ENCODE measurements at places on chromosomes 16 and 17. TPM values are rescaled to one million over a fixed set of nuclear protein-coding genes. Genes with fewer than 3 reads are reported as not detected.

- no peak overlapping the region for H3K27ac ChIP-seq
- H3K36me3 ChIP-seq: peaks cover 4% of the 10 kb centered on the region
- no peaks in the 10 kb centered on the region for H3K27me3 ChIP-seq
- H3K4me1 ChIP-seq: no peaks in the 10 kb centered on the region
Observed at GRCh38 chr17:2364763-2365116, 27.4 kb downstream of the SGSM2 start.

- H3K27me3 ChIP-seq: peaks cover 13% of the 10 kb centered on the region
- H3K36me3 ChIP-seq: no peaks in the 10 kb centered on the region
- no peaks in the 10 kb centered on the region for H3K4me1 ChIP-seq
- DNase-seq: no peak
Observed at GRCh38 chr17:8345951-8346665, 6.5 kb downstream of the ODF4 start.

The MT1E gene
- total RNA-seq: 23.3 TPM

DNA sequence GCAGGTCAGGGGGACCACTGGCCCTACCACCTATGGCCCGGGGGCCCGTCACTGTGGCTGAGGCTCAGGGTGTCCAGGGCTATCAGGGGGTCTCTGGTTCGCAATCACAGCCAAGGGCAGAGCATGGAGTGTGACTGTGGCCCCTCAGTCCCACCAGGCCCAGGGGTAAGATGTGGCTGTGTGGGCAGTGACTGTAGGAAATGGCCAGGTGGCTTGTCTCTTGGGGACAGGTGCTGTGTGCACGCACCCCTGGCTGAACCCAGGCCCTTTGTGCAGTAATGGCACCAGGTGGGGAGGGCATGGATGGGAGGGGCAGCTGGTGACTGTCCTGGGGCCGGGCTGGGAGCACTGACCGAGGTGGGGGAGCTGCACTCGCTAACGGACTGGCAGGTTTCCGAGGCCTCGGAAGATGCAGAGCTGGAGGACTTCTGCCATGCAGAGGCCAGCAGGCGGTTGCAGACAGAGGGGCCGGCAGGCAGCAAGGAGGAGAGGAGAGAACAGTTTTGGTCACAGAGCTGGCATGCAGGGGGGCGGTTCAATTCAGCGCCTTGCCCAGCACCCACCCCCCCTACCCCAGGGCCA lies 18.8 kb downstream of the IL34 start:
- no peak overlapping the region for H3K4me3 ChIP-seq
- H3K36me3 ChIP-seq: peaks cover 12% of the 10 kb centered on the region
- DNase-seq: no peak

DNA sequence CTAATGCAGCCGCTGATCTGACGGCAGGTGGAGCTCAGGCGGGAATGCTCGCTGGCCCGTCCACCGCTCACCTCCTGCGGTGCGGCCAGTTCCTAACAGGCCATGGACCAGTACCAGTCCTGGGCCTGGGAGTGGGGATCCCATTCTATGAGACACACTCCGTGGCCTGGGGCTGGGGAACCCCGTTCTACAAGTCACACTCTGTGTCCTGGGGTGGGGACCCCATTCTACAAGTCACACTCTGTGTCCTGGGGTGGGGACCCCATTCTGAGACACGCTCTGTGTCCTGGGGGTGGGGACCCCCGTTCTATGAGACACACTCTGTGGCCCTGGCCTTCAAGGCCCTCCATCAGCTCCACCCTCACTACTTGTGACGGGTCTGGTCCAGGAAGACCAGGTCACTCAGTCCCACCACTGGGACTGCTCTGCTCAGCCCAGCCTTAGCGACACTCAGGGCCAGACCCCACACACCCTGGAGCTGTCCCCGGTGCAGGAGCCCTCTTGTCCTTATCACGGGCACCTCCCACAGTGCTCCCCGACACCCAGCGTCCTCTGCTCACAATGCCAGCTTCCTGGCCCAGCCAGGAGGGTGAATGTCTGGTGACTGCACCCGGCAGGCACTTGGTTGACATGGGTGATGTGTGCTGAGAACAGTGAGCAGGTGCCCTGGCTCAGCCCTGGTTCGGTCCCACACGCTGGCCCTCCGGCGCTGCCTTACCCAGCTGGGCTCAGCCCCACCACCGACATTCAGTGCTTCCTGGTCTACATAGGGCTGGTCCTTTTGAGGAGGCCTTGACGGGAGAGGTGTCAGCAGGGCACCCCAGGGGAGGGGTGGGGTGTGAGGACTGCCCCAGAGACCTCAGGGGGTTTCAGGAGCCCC lies 89.1 kb downstream of the TBC1D16 start:
- peaks cover 1% of the 10 kb centered on the region for H3K36me3 ChIP-seq
- H3K4me1 ChIP-seq: peaks cover 9% of the 10 kb centered on the region
- H3K4me3 ChIP-seq: no peak overlapping the region

The CD300E gene
- not detected for total RNA-seq

DNA sequence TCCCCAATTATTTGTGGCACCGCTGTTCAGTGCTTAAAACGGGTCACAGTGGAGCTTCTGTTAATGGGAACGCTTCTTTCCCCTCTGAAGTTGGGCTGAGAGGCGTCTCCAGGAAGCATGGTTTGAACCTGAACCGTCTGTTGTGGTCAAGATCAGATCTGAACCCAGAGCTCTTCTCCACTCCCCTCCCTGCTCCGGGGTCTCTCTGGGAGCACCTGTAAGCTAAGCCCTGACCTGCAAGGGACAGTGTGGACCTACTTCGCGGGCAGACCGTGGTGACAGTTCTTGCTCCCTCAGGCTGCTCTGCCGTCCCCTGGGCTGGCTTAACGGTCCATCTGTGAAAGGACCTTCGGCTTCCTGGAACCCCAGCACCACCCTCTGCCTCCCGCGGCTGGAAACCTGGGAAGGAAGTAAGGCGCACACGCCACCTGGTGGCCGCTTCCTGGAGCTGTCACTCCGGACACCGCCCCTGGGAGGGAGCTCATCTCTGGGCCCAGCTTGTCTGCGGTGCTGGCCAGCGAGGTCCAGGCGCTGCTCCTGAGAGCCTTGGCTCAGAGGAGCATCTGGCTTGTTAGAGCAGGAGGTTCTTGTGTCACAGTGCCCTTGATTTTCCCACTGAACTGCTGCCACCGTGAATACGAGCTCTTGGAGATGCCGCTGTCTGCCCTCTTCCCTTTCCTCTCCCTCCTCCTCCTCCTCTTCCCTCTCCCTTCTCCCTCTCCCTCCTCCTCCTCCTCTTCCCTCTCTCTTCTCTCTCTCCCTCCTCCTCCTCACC lies 518.5 kb upstream of the EEF2KMT start:
- H3K4me3 ChIP-seq: no peak overlapping the region
- peaks cover 20% of the 10 kb centered on the region for H3K27me3 ChIP-seq
- no peak overlapping the region for H3K27ac ChIP-seq

GRCh38 chr16:72837846-72838585 lies 209.9 kb downstream of the ZFHX3 start:
- no peak for DNase-seq
- H3K4me1 ChIP-seq: no peaks in the 10 kb centered on the region
- no peaks in the 10 kb centered on the region for H3K36me3 ChIP-seq
- no peak overlapping the region for H3K27ac ChIP-seq
- H3K4me3 ChIP-seq: no peak overlapping the region

The TSNAXIP1 gene
- total RNA-seq: 0.47 TPM

- H3K4me3 ChIP-seq: no peak overlapping the region
- no peak for DNase-seq
- H3K27me3 ChIP-seq: no peaks in the 10 kb centered on the region
- no peak overlapping the region for H3K27ac ChIP-seq
Observed at GRCh38 chr17:31100840-31101459, 6.2 kb downstream of the NF1 start.

DNA sequence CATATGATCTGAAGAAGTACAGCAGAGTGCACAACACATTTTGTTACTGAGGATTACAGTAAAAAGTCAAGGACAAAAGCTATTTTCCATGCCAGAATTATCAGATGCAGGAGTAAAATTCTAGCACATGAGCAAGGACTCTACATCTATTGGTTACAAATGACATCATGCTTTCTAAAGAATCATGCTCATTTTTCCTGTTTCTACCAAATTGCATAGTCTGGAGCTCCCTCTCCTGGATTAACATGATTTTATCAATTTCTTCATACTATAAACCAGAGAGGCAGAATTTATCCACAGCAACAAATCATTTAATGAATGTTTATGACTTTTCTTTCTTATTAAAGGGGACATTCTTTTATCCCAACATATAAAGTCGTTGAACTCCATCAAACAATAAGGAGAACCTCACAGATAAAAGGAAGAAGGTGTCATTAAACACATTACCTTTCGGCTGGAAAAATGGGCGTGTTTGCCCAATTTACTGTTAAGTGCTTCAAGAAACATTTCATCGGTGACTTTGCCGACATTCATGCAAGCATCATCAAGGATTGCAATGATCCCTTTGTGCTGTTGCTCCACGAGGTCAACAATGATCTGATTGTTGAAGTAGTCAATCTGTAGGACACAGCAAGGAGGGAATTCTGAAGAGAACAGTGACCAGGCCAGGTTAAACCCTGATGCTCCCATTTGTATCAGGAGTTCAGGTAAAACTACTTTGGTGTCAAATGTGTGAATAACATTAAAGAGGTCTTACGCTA lies 121.7 kb downstream of the MYO1D start:
- H3K36me3 ChIP-seq: no peaks in the 10 kb centered on the region
- no peak overlapping the region for H3K27ac ChIP-seq
- H3K4me1 ChIP-seq: peaks cover 15% of the 10 kb centered on the region
- H3K4me3 ChIP-seq: no peak overlapping the region

The USB1 gene
- total RNA-seq: 37.5 TPM

GRCh38 chr16:49937886-49938285 lies 82.0 kb upstream of the ZNF423 start:
- no peak overlapping the region for H3K4me3 ChIP-seq
- no peaks in the 10 kb centered on the region for H3K36me3 ChIP-seq
- no peak overlapping the region for H3K27ac ChIP-seq
- no peaks in the 10 kb centered on the region for H3K4me1 ChIP-seq
- no peak for DNase-seq
- H3K27me3 ChIP-seq: peaks cover 5% of the 10 kb centered on the region

The CXCL16 gene
- 2.5 TPM for total RNA-seq

GRCh38 chr16:122361-122760 lies 16.1 kb downstream of the NPRL3 start:
- no peak overlapping the region for H3K27ac ChIP-seq
- no peaks in the 10 kb centered on the region for H3K4me1 ChIP-seq
- H3K36me3 ChIP-seq: peaks cover 3% of the 10 kb centered on the region

GRCh38 chr17:15510361-15510760 lies 42.9 kb upstream of the CDRT4 start:
- no peaks in the 10 kb centered on the region for H3K27me3 ChIP-seq
- H3K27ac ChIP-seq: no peak overlapping the region
- peaks cover 7% of the 10 kb centered on the region for H3K36me3 ChIP-seq
- H3K4me3 ChIP-seq: no peak overlapping the region
- H3K4me1 ChIP-seq: peaks cover 3% of the 10 kb centered on the region

DNA sequence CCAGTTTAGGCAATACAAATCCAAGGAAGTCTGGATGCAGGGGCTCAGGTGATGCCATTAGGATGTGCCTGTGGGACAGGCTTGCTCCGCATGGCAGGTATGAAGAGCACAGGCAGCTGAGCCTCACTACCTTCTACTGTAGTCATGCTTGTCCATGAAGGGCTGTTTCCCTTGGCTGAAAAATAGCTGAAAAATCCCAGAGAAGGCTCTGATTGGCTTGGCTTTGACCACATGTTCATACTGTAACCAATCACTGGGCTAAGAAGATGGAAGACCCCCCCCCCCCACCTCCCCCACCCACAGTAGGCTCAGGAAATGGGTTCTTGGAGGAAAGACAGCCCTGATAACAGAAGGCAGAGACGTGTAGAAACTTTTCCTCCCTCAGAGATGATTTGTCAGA lies 66.5 kb upstream of the LGALS9 start:
- H3K36me3 ChIP-seq: peaks cover 23% of the 10 kb centered on the region
- no peak overlapping the region for H3K4me3 ChIP-seq
- DNase-seq: no peak
- H3K4me1 ChIP-seq: peaks cover 50% of the 10 kb centered on the region
- no peaks in the 10 kb centered on the region for H3K27me3 ChIP-seq

GRCh38 chr16:29992344-29992967 lies 3.0 kb downstream of the HIRIP3 start:
- H3K4me1 ChIP-seq: peaks cover 18% of the 10 kb centered on the region
- no peak for DNase-seq
- peak overlapping the region; percentile 44 for H3K27ac ChIP-seq

DNA sequence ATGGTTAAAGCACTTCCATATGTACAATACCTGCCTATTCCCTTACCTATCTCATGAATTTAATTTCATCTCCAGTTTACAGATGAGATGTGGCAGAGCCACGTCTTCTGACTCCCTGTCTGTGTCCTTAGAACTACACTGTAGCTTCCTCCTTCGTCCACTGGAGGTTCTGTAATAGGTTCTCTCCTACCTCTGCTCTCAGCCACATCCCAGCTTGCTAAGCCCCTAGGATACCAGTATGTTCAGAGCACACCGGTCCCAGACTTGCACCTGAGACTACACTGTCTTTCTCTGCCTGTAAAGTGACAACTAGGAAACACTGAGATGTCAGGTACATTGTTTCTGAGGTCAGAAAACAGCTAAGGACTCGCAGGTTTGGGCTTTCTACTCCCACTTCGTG lies 3.8 kb upstream of the RASL10B start:
- H3K27me3 ChIP-seq: no peaks in the 10 kb centered on the region
- DNase-seq: no peak
- H3K36me3 ChIP-seq: peaks cover 21% of the 10 kb centered on the region
- H3K4me1 ChIP-seq: peaks cover 14% of the 10 kb centered on the region

DNA sequence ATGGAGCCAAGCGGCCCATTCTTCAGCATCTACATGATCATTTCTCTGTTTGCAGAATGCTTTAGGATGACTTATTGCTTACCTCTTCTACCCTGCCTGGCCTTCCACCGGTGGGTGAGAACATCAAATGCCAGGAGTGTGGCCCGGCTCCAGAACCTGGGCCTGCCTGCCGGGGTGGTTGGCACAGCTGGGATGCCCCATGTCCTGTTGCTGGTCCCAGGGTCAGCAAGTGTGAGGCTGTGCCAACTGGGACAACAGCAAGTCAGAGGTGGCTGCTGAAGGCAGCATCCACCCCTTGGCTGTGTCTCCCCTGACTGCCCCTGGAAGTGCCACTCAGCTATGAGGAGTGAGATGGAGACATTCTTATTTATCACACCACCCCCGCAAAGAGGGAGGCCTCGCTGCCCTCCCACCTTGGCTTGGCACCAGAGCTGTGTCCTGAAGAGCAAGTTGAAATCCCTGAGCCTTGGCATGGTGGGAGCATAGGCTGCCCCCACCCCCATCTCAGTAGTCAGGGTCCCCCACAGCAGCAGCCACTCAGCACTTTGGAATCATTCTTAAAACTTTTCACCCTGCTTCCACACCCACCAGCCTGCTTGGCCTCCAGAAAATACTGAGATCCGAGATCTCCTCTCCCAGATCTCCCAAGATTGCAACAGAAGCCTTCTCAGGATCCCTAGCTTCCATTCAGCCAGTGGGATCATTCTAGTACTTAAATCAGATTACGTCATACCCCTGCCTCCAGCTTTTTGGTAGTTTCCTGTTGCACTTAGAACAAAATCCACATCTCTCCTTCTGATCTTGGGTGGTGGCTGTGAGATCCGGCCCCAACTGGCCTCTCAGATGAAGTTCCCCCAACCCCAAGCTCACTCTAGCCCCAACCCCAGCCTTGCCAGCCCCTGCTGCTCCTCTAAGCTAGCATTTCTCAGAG lies 127.5 kb downstream of the SOCS1 start:
- DNase-seq: peak; percentile 39
- H3K4me1 ChIP-seq: peaks cover 51% of the 10 kb centered on the region
- H3K27ac ChIP-seq: peak overlapping the region; percentile 72
- H3K36me3 ChIP-seq: peaks cover 34% of the 10 kb centered on the region
- H3K27me3 ChIP-seq: no peaks in the 10 kb centered on the region

Data from activated CD8-positive, alpha-beta T cell treated with anti-CD3 and anti-CD28 coated beads for 36 hours (primary cell).